ENCODE measurements at places on chromosomes 13 and 19.

GRCh38 chr19:1671716-1672037 lies 19.3 kb upstream of the TCF3 start:
- no peak for DNase-seq

GRCh38 chr19:17629760-17630159 lies 58.4 kb downstream of the UNC13A start:
- no peak for DNase-seq

DNA sequence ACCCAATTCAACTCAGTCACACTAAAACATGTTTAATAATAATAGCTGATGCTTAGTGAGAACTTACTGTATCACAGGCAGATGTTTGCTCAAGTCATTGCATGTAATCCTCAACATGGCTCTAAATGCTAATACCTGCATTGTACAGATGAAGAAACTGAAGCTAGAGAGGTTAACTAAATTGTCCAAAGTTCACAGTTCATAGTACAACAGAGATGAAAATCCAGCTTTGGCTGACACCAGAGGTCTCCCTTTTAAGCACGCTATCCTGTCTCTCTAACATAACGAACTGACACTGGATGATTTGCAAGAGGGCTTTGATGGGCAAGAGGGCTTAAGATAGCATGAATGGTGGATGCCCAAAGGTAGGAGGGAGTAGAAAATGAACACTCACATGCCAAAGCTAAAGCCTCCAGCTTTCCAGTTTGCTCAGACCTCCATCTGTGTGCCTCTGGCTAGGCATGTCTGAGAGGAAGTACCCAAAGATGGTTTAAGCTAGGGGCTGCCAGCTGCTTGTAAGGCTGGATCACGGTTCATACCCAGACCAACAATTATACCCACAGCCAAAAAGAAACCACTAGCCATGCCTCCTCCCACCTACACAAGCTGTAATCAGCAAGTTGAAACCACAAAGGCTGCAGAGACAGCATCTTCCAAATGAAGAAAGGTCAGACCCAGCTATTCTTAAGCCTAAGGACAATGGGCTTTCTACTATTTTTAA lies 196.9 kb upstream of the UBL3 start:
- no peak for DNase-seq

DNA sequence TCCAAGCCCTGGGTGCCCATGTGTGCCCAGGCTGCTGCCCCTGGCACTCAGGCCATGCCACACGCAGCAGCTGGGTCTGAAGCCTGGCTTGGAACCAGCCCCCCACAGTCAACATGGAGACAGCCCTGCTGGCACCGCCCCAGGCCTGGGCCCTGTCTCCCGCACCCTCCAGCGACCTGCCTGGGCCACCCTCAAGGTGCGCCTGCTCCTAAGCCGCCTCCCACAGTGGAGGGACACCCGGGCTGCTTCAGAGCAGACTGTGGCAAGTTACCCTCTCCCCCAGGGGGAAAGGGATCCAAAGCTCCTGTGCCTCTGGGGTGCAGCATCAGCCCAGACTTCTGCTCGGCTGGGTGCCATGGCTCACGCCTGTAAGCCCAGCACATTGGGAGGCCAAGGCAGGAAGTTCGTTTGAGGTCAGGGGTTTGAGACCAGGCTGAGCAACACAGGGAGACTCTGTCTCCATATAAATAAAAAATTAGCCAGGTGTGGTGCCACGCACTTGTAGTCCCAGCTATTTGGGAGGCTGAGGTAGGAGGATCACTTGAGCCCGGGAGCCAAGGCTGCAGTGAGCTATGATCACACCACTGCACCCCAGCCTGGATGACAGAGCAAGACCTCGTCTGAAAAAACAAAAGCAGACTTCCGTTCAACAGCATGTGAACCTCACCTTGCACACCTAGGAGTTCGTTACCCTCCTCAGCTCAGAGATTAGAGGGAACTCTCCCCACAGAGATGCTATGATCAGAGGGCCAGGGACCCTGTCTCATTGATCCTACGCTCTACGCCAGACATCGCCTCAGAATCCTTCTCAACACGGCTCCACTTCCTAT lies 15.6 kb downstream of the ELL start:
- no peak for DNase-seq

DNA sequence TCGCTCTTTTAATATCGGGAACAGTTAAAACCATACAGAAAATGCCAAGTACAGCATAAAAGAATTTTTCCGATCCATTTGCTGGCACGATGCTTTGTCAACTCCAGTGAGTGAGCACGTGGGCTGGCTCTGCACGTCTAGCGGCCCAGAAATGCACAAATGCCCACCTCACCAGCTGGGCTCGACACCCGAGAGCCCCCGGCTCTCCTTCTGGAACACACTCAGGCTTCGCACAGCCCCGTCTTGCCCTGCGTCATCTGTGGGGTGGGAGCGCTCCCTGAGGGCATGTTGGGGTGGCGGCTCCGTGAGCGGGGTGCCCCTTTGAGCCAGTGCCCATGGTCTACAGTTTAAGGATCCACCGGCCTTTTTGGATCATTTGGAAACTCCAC lies 24.5 kb downstream of the ATP4B start:
- DNase-seq = no peak

DNA sequence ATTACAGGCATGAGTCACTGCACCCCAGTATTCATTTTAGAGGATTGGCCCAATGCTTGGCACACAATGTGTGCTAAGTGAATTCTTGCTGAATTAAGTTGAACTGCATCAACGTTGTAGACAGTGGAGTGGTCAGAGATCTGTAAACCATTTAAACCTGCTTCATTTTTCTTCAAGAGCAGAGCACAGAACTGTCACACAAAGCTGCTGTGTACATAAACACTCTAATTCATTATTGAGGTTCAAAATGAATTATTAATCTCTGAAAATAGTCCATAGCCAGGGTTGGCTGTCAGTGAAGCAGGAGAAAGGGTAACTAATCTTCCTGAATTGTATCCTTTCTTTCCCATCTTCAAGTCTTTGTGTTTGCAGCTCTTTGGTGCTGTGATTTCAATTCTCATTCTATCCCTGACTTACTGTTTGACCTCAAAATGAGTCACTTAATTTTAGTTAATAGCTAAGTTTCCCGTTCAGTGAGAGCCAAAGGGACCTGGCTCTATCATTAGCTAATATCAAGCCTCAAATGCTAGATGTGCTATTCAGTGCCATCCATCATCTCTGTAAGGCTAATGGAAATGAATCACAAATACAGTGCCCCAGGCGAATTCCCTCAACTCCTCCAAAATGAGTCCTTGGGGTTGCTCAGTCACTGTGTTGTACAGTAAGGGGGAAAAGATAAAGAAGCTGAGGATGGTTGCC lies 77.0 kb upstream of the TSC22D1 start:
- DNase-seq = no peak

DNA sequence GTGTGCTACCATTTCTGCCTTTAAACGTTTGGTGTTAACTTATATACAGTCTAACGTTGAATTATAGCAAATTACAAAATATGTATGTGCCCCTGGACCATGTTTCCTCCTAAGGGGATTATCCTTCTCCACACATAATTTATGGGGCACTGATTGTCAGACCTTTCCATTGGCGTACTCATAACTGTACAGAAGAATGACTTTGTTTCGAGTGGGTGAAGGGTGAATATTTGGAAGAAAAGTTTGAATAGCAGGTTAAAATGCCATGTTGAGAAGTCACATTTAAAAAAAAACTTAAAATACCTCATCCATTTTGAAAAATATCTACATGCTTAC lies 58.8 kb downstream of the SLC10A2 start:
- no peak for DNase-seq

- DNase-seq = no peak
These were observed 13.5 kb upstream of the GAS6 start for GRCh38 chr13:113877149-113877990.

- DNase-seq = no peak
These were observed 10.6 kb upstream of the SOX1 start for GRCh38 chr13:112056284-112056727.
